Activated naive CD4-positive, alpha-beta T cell (primary cell): ENCODE measurements at places on chromosomes 13 and 19.

GRCh38 chr13:78826312-78826711 is 167.4 kb upstream of the OBI1 start:
- DNase-seq: no peak

DNA sequence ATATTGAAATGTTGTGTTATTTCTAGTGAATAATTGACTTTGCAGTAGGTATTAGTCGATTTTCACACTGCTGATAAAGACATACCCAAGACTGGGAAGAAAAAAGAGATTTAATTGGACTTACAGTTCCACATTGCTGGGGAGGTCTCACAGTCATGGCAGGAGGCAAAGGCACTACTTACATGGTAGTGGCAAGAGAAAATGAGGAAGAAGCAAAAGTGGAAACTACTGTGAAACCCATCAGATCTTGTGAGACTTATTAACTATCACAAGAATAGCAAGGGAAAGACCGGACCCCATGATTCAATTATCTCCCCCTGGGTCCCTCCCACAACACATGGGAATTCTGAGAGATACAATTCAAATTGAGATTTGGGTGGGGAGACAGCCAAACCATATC is 9.9 kb upstream of the C5AR2 start:
- DNase-seq: no peak

DNA sequence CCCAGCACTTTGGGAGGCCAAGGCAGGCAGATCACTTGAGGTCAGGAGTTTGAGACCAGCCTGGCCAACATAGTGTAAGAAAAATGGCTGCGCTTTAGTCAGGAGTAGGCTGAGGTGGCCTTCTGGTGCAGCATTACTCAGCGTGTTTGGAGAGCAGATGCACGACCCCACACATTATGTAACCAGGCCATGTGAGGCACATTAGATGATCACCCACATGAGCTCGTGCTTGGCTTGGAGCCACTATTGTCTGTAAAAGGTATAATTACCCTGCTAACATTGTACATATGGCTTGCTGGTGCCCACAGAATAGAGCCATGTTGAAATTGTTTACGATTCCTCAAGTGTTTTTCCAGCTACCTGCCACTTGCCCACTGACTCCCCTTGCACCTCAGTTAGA is 24.0 kb upstream of the SCEL start:
- no peak for DNase-seq

DNA sequence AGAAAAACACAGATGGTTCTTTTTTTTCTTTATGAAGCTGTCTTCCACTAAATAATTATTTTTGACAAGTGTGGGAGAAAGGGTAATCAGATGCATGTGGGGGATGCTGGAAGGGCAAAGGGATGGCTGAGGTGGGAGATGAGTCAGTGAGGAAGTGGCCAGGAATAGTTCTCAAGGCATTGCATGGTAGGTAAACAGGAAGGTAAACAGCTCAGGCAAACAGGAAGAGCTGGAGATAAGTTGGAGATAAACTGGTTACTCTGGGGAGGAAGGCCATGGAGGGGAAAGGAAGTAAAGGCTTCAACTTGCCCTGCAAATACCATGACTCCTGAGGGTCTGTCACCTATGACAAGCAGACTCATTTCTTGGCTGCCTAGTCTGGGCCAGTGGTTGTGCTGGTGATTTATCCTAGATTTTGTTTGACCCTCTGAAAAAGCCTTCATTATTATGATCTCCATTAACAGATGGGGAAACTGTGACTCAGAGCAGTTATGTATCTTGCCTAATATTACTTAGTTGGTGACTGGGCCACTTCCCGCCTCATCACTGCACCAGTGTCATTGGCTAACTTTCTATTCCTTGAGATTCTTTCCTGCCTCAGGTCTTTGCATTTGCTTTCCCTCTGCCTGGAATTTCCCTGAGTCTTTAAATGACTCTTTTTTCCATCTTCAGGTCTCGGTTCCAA is 17.1 kb downstream of the ACTL9 start:
- no peak for DNase-seq

DNA sequence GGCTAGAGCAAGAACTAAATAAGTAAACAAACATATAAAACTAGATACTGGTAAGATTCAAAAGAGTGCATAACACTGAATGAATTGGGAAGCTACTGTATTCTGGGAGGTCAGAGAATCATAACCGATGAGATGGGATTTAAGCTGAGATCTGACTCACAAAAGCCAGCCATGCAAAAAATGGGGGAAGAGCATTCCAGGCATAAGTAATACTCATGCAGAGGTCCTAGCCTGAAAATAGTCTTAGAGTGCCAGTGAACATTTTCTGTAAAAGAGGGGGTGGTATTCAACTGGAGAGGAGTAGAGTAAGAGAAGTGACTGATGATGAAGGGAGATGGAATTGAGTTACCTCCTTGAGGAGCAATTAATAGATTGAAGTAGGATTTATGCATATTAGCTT is 872.0 kb upstream of the GPC6 start:
- no peak for DNase-seq

DNA sequence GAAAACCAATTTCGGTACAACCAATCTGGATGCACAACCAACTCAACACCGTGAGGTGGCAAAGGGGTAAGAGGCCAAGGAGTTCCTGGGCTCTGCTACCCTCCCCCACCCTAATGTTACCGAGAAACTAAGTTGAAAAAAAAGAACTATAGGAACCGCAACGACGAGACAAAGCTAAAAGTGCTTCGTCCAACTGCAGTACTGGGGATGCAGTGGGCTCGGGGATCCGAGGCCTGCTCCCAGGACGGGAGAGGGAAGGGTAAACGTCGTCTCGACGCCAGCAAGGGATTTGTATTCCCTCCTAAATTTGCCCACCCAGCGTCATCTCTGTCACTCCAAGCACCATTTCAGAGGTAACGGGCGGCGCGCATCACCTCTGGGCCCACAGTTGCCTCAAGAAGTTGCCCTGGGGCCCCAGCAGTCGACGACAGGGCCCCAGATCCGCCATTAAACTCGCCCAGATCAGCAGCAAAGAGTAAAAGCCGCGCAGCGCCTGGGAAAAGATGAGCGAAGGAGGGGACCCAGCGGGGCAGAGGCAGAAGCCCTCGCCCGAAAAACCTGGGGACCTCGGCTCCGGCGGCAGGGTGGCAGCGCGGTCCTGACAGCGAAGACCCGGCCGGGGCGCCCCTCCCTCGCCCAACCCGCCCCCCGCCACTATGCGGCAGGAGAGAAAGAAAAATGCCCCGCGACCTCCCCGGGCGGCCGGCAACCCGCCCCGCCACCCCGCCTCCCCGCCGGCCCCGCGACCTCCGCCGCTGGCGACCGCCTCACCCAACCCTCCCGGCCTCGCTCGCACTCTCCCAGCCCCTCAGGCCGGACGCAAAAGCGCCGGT is 752 bp downstream of the ZMYM5 start:
- peak; percentile 34 for DNase-seq

- DNase-seq: no peak
Measured at GRCh38 chr13:94305934-94306333, 173.5 kb downstream of the DCT start.

GRCh38 chr19:35123573-35123972 is 8.0 kb downstream of the FXYD3 start:
- DNase-seq: no peak

DNA sequence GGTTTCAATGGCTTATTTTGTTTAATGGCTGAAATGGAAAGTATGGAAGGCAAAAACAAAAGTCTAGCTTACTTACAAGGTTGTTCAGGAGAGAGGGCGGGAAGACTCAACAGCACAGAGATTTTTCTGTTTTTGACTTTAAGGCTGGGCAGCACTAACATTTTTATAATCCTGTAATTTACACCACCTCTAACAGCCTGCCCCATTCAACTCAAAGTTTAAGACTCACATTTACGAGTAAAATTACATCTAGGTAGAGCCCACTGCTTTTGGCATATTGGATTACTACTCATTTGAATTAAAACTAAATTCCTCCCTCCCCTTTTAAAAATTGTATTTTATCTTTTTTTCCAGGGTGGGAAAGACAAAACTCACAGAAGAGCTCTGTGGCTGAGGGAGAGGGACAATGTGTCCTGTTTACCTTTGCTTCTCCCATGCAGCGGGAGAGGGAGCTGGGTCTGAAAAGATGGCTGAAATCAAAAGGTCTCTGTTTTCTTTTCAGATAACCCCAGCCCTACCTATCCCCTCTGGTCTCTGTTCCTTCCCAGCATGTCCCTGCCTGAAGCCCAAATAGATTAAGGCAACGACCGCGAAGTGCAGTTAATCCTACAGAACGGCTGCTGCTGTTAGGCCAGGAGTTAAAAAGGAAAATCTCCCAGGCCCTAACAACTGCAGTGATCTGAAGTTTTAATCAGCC is 6.6 kb downstream of the EFNB2 start:
- no peak for DNase-seq

GRCh38 chr13:36347531-36348210 is 1.5 kb upstream of the SPART start:
- DNase-seq: no peak
